Right forelimb (tissue), 1 donor: ENCODE measurements at places on chromosomes 7 and 10.

- DNase-seq, result no peak
These were observed 28.0 kb downstream of the MYOF start for GRCh38 chr10:93454146-93454545.

- DNase-seq, result no peak
These were observed 202.4 kb upstream of the NEBL start for GRCh38 chr10:21099291-21100062.

- peak; percentile 65 for DNase-seq
These were observed 11.0 kb downstream of the TWIST1 start for GRCh38 chr7:19106241-19107080.

- no peak for DNase-seq
These were observed 101.0 kb downstream of the SVIL start for GRCh38 chr10:29533696-29534285.

DNA sequence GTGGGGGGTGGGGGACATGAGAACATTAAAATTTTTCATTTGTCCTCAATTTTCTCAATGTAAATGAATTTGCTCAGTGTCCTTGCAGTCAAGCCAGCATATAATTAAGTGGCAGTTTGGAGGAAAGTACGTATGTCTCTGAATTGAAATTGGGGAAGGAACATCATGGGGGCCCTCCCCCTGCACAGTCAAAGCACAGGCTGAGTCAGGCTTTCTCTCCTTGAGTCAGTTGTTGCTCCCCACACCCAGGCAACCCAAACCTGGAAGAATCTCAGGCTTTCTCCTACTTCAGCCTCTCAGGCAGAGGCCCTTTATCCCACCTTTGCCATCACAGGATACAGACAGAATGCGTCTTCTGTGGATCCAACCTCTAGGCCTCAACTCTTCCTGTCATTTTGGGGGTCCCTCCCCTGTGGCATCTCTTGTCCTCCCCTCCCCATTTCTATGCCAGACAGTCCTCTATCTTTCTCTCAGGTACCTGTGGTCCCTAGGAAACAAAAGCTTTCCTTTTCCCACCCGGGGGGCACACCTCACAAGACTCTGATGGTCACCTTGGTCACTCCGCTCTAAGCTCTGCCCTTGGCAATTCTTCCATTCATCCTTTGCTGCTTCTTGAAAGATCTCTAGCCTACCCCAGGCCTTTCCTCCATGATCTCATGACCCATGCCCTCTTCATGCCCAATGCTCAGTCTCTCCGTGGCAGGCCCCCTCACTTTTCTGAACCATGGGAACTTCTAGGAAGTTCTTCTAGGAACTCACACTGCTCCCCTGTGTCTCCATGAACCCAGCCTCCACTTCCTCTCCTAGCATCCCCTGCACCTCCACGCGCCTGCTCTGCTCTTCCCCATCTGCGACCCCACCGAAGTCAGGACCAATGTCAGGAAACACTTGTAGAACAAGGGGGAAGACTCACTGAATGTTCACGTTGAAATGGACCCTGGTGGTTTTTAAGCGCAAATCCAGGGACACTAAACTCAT, 40.4 kb downstream of the CREB3L2 start:
- DNase-seq, result no peak

GRCh38 chr10:16866541-16867275, 49.5 kb upstream of the RSU1 start:
- no peak for DNase-seq
